ENCODE measurements at places on chromosomes 6 and 20.

- DNase-seq = no peak
Observed at GRCh38 chr6:106225581-106225980, 100.0 kb downstream of the ATG5 start.

GRCh38 chr6:135801755-135802465 is 49.6 kb upstream of the PDE7B start:
- no peak for DNase-seq

GRCh38 chr6:92779746-92780145 is 639.6 kb downstream of the EPHA7 start:
- DNase-seq = no peak

GRCh38 chr20:57128044-57128757 is 138.2 kb downstream of the BMP7 start:
- no peak for DNase-seq

DNA sequence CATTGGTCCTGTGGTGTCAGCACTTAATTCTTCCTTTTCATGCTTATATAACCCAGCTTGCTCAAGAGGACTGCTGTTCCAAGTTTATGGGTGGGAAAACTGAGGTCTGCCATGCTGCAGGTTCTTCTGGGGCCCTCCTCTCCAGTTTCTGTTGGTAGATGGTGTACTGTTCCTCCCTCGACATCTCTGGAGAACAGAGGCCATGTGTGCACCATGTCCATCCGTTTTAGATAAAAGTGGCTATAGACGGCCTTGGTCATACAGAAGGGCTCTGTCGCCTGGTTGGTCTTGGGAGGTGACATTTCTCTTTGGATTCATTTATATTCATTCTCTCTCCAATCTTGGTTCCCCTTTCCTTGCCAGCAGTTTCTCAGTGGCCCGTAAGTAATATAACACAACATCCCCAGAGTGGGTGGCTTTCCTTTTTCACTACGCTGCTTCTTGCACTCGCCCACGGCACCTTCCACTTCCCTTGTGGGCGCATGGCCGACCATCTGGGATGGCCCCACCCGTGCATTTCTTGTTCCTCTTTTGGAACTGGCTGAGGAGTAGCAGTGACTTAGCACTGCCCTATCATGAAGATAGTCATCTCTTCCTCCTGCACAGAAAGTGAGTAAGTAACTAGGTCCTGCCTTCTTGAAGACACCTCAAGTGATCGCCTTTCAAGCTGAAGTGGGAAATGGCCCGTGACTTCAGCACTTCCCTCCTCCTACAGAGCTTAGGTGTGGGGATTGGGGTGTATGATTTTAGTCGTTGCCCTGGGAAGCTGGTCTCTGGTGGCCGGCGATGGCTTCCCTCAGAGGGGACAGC is 94.2 kb downstream of the RREB1 start:
- no peak for DNase-seq

DNA sequence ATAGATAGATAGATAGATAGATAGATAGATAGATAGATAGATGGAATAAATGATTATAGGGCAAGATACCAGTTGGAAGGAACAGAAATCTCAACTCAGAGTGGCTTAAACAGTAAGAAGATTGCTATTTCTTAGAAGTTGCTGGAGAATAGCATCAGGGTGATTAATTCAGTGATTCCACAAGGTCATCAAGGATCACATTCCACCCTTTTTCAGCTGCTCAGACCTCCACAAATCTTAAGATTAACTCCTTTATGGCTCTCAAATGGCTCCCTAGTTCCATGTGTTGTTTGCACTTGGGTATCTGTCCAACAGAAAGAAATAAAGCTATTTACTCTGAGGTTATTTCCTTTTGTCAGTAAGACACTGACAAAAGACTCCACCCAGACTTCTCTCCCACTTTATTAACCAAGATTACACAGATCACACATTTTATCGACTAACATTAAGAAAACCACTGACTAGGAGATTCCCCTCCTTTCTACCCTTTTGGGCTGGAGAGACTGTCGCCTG is 68.3 kb upstream of the KIF16B start:
- no peak for DNase-seq

- no peak for DNase-seq
Observed at GRCh38 chr20:44154521-44155001, 32.4 kb downstream of the JPH2 start.

DNA sequence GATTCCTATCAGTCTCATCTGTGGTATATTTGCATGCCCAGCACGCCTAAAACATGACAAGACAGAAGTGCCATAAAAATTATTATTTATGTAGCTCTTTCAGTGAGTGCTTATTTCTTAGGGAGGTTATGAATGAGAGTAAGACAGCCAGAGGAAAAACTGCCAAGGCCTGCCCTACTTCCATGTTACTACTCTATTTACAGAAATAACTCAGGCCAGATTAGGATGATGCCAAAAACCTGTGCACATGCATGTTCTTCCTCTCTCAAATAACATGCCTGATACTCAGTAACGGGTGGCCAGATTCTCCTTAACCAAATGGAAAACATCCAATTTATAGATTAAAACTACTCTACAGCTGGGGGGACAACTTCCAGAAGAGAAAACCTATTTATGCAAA is 45.7 kb downstream of the ILRUN start:
- no peak for DNase-seq

- no peak for DNase-seq
Observed at GRCh38 chr20:47276851-47277534, 79.5 kb downstream of the ZMYND8 start.

- no peak for DNase-seq
Observed at GRCh38 chr6:30768634-30769087, 24.3 kb upstream of the IER3 start.

DNA sequence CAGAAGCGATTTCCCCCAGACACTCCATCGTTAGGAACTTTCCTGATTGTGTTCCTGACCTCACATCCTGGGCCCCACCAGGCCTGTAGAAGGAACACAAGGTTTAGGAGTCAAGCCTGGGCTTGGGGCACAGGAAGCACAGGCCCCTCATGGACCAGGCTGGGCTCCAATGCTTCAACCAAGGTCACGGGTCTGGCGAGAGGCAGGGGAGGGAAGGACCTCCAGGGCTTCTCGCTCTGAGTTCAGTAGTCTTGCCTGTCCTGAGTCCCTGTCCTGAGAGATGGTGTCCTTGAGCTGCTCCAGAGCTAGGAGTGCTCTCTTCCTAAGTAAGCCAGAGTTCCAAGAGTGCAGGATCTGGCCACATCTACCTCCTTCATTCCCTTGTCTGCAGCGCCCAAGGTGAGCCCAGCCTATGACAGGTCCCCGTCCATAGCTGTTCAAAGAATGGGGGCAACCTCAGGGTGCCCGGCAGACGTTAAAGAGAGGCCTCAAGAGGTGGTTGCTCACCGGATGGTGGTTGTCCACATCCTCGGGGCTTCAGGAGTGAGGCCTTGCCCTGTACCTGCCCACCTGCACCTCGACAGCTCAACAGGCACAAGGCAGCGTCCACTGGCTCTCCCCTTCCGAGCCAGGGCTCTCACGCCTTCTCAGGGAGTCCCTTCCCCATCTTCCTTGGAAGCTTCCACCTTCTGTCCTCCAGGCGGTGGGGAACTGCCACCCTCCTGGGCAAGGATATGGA is 1.6 kb upstream of the TUBB1 start:
- DNase-seq = no peak

- no peak for DNase-seq
Observed at GRCh38 chr6:55895972-55896730, 20.8 kb upstream of the BMP5 start.

- DNase-seq = no peak
Observed at GRCh38 chr20:42735539-42735938, 454.2 kb downstream of the PTPRT start.

GRCh38 chr20:2379511-2380229 is 1.0 kb upstream of the TGM6 start:
- no peak for DNase-seq

DNA sequence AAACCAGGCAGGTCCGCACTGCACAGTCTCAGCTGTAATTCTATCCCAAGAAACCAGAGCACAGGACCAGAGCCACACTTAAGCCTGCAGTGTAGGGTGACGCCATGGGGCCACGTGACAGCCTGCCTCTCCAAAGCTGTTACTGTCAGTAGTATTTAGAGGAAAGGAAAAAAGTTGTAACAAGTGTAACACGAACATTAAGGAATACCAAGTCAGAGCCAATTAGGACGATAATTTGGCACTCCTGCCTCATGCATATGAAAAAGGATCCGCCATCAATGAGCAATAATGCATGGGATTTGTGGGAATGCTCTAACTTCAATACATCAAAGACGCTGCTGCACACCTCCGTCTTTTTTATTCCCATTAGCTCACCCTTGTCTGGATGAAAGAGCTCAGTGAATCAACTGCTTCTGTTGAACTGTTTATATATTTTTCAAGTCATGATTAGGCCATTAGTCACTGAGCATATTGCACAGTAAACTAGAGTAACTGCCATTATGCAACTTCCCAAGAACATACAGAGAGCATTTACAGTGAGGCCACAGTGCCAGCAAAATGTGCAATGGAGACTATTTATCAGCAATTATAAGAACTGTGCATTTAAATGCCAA is 79.9 kb downstream of the ATXN1 start:
- DNase-seq = no peak

DNA sequence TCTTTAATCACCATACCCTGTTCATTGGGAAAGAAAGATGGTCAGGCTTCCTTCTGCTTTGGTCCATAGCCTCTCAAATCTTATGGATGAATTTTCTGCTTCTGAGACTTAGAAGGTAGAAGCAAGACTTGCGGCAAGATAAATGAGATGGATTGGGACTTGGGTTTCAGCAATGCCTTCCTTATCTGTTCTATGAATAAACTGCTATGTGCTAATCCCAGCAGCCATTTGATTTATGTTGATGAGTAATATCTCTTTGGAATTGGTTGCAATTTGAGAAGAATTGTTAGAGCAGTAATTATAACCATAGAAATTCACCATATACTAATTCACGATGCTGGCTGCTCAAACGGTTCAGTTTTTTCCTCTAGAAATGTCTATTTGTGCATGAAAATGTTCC is 48.3 kb downstream of the TXLNB start:
- no peak for DNase-seq

GRCh38 chr20:669573-669972 is 6.0 kb downstream of the SCRT2 start:
- no peak for DNase-seq
